ENCODE measurements at places on chromosomes 13 and 19.

- no peak for DNase-seq
Observed at GRCh38 chr19:55027472-55028337, 10.4 kb downstream of the GP6 start.

DNA sequence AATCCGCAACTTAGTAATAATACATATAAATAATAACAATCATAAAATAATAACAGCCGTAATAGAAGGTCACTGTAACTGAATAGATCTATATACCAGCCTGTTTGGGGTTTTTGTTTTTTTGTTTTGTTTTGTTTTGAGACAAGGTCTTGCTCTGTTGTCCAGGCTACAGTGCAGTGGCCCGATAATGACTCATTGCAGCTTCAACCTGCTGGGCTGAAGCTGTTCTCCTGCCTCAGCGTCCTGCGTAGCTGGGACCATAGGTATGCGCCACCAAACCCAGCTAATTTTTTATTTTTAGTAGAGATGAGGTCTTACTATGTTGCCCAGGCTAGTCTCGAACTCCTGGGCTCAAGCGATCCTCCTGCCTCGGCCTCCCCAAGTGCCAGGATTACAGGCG, 950 bp downstream of the IGSF23 start:
- no peak for DNase-seq

DNA sequence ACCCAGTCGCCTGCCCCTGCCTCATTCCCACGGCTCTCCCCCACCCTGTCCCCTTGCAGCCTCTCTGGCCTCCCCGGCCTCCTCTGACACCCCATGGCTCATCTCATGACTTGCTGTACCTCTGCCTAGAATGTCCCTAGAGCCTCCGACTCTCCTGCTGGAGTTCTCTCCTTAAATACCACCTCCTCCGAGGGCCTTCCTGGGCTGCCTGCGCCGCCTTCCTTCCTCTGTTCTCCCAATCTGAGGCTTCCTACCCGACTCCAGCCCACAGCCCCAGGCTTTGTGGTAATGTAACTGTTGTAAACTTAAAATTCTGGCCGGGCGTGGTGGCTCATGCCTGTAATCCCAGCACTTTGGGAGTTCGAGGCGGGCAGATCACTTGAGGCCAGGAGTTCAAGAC, 27.7 kb downstream of the GPR42 start:
- no peak for DNase-seq

DNA sequence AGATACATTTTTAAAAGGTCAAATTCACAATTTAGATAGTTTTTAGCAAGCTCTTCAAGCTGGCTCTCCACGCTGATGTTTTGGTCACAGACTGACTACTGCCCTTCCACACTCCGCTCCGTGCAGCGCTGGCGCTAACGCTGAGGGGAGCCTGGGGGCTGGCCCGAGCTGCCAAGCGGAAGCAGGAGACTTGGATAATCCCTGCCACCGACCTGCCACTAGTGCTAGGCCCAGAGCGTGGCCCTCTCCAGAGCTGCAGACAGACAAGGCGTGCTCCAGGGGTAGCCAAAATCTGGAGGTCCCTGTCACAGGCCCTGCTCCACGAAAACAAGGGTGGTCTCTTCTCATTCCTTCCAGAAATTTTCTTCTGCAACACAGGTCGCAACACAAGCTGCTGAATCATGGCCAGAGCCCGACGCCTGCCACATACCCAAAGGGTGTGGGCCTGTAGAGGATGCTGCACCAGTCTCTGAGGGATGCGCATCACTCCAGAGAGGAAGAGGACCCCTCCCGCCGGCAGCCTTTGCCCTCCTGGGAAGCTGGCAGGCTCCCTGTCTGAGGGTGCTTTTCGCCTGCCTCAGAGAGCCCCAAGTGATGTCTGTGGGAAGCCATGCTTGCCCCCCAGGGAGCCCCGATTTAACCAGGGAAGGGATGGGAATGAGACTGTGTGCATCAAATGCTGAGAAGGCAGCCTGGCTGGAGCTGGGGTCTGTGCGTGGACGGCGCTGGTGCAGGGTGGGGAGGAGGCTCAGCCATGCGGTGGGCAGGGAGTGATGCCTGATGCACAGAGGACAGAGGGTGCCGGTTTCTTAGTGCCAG, 21.6 kb downstream of the CAPS start:
- DNase-seq = no peak

- DNase-seq = no peak
Observed at GRCh38 chr19:903266-903797, 9.7 kb downstream of the R3HDM4 start.

DNA sequence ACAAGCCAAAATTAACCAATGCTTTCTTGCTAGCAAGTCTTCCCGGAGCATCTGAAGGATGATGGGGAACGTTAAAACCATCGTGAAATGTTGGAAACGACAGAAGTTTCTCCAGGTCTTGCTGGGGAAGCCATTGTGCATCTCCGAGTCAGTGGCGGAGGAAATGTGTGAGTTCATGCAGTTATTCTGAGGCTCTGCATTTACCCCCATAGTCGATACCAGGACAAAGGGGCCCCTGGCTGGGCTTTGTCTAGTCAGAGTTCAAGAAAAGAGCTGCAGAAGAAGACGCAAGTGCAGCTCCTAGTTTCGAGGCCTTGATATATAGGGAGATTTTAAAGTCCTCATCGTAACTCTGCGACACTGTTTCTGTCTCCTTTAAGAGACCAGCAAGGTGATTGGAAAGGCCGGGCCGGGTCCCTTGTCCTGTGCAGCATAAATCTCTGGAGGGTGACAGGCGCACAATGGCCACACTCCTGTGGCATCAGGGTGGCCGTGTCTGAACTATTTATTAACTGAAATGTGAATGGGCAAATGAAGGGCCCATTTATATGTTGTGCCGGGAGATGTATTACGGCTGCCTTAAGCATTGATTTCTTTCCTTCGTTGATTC, 172.0 kb downstream of the TEX29 start:
- no peak for DNase-seq

- DNase-seq = no peak
Observed at GRCh38 chr13:70814684-70815083, 706.4 kb upstream of the KLHL1 start.

GRCh38 chr13:39498471-39499114, 104.4 kb downstream of the LHFPL6 start:
- no peak for DNase-seq

GRCh38 chr19:28691683-28692082, 521.3 kb downstream of the UQCRFS1 start:
- DNase-seq = no peak

DNA sequence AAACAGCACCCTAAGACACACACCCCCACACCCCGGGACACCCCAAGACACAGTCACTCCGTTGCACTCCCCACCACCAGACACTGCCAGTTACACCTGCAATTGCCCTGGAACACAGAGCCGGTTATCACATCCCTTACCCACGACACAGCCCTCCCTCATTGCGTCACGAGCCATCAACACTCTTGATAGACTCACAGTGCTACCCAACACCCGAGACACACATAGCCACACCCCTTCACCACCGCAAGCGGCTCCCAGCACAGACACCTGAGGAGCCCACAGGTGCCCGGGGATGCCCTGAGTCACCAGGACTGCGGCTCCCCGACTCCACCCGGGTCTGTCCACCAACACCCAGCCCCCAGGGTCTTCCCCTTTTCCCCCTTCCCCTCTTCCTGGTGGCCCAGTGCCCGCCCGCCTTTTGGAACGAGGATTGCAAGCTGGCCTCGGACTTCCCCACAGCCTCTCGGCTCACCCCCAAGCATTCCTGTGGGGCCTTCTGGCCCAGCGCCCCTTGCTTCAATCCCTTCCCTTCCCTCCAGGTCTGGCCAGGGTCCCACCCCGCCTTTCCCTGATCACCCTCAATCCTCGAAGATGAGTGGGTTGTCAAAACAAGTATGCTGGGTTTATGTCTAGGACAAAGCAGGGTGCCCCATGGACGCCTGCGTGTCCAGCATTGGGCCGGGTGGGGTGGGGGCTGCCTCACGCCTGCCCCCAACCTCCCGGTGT, 1.7 kb upstream of the PTGER1 start:
- peak; percentile 77 for DNase-seq

- DNase-seq = peak; percentile 70
Observed at GRCh38 chr19:570937-571565, 1.3 kb upstream of the BSG start.

GRCh38 chr19:16739546-16739945, 19.9 kb downstream of the NWD1 start:
- DNase-seq = no peak

- DNase-seq = no peak
Observed at GRCh38 chr19:415292-415691, 6.3 kb upstream of the C2CD4C start.

DNA sequence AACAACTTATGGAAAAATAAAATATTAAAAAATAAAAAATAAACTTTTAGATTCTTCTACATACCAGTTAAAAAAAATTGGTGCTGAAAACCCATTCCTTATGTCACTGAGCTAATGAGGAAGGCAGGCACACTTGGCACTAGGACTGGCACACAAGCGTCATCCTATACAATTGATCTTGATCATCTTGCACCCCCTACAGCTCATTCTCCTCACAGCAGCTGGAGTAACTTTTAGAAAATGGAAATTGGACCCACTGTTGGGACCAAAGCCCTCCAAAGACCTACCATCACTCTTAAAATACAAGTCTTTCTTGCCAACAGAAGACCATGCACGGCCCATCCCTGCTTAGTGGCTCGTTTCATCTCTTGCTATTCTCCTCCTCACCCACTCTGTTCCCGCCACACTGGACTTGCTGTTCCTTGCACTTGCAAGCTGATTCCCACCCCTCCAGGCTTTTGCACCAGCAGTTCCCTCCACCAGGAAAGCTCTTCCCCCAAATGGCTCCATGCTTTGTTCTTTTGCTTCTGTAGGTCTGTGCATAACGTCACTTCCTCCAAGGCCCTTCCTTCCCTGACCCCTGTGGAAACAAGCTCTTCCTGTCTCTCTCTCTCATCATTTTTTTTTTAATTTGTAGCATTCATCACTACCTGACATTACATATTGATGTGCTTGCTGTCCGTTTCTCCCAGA, 11.6 kb downstream of the CTU1 start:
- peak; percentile 13 for DNase-seq

GRCh38 chr19:1028062-1028926, 1.9 kb downstream of the CNN2 start:
- peak; percentile 74 for DNase-seq

DNA sequence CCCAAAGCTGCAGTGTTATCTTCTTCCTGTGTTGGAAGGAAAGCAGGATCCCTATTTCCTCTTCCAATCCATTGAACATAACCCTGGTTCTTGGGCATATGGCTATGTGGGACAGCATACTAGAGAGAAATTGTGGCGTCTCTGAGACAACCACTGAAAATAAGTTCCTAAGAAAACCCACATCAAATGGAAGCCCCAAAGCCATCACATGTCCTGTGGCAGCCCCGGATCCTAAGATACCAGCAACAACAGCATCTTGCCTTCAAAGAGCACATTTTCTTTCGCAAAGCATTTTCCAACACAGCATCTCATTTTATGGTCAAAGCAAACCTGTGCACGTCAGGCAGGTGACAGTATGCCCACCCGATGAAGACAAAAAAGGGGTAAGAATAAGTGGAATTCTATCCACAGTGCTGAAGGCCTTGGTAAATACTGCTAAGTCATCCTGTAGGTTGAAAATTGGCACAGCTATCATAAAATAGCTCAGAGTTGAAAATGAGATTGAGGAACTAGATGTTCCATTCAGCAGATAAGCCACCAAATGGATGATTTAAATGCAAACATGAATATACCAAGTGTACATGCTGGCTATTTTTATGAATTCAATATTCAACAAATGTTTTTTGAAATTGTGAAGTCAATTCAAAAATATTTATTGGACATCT, 232.2 kb downstream of the DLEU7 start:
- DNase-seq = peak; percentile 10

- DNase-seq = no peak
Observed at GRCh38 chr19:38483016-38483630, 49.6 kb downstream of the RYR1 start.

DNA sequence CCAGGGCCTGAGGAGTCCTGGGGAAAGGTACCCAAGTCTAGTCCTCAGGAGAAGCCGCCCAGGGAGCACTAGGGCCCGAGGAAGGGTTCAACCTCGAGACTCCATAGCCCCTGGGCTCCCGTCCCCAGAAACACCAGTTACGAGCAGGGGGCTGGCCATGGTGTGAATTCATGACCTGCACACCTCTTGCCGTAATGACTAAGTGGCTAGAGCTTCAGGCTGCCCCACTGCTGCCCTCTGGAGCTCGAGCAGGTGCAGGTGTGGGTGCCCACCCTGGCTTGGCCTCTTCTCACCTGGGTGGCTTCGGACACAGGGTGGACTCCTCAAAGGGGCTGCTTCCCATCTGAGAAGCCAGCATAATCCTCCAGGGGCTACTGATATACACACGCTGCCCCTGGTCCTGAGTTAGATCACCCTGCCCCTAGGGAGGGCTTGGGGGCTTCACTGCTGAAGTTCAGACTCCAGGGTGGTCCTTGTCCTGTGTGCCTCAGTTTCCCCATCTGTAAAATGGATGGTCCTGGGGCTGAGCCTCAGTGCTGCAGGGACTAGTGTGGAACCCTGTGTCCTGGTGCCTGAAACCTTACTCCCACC, 13.6 kb downstream of the SPC24 start:
- DNase-seq = no peak

Data from CD4-positive, alpha-beta T cell treated with Interleukin-21 for 1 hour (primary cell).